ENCODE measurements at places on chromosomes 5 and 9.

- no peak for DNase-seq
Measured at GRCh38 chr5:167920589-167920988, 370.9 kb upstream of the WWC1 start.

DNA sequence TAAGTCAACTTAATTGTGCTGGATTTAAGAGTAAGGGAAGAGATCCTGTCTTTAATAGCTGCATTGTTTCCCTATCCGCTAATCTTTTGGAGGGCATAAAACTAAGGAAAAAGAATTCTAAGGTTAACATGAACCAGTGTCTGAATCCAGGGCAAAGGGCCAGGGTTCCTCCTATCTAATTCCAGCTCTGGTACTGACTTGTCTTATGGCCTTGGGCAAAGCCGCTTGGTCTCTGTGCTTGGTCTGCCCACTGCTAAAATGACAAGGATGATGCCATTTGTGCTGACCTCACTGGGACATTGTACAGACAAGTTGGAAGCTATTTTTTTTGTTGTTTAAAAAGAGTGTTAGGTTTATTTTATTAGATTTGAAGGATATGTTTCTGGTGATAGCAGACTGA, 334.7 kb upstream of the PIK3R1 start:
- DNase-seq = no peak

DNA sequence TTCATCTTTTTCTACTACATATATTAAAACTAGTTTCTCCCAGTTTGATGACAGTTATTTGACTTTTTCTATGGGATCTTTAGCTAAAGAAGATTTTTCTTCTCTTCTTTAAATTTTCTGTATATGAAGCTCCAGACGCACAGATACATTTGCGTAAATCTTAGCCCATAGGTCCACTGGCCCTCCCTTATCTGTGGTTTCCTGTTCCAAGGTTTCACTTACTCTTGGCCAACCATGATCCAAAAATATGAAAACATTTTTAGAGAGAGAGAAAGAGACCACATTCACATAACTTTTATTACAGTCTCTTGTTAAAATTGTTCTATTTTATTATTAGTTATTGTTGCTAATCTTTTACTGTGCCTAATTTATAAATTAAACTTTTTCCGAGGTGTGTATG, 270.2 kb upstream of the DAPK1 start:
- DNase-seq = no peak

GRCh38 chr5:11903121-11903613, 1.1 kb downstream of the CTNND2 start:
- DNase-seq = no peak

DNA sequence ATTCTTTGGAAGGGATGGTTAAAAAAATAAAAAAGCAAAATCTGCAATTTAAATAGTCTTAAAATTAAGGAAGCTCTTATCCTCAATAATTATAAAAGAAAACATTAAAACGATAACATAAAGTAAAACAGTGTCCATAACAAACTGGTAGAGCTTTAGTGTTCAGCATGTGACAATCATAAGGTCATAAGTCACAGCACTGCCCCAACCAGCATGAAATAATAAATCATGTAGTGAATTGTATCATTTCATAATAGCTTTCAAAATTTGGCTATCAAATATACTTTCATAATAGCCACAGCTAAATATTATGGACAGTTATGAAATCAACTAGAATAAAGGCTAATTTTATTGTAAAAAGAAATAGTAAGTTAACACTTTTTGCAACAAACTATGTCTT, 10.0 kb downstream of the NR3C1 start:
- no peak for DNase-seq

- no peak for DNase-seq
Measured at GRCh38 chr5:5017827-5018577, 122.1 kb upstream of the ADAMTS16 start.

GRCh38 chr5:112917453-112917995, 4.5 kb downstream of the REEP5 start:
- DNase-seq = no peak

GRCh38 chr9:135018306-135018915, 69.1 kb upstream of the OLFM1 start:
- DNase-seq = no peak

DNA sequence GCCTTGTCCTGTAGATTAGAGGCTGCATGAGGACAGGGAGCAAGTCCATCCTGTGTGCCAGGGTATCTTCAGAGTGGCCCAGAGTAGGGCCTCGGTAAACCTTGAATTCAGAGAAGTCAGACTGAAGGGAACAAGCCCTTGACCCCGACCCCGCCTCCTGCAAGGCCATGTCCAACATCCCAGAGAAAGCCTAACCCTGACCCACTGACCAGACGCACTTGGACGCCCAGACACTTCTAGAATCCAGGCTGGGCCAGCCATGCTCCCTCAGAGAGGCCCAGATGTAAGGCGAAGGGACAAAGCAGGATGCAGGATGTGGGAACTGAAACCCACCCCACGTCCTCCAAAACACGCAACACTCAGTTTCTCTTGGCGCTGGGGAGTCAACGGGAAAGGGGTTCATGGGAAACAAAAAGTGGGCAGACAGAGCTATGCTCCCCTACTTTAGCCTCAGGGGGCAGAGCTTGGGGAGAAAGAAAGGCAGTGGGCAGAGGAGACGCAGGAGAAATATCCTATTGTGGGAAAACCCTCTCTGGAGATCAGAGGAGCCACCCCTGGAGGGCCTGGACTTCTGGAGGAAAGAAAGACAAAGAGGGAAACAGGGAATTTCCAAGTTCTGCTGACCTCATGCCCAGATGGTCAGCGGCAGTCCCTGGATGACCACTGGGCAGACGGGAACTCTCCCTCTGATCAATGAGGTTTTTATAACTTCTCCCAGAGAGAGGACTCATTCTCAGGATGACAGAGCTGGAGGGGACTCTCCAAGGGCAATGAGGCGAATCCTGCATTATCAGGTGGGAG, 13.0 kb downstream of the TNIP1 start:
- DNase-seq = no peak

DNA sequence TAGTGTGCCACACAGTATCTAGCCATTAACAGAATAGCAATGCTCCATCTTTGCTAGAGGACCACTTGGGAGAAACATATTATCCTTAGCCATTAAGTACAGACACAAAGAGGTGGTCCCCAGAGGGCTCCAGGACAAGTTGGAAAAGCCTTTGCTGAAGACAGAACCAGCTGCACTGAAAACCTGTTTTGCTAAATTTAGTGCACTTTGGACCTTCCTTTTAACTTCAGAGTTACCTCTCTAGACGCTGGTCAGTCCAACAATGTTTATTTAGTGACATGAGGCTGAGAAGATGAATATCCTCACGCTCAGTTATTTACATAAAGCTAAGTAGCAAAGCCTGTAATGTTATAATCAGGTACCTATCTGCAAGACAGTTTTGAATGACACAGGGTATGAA, 265.0 kb upstream of the ZNF608 start:
- DNase-seq = no peak

DNA sequence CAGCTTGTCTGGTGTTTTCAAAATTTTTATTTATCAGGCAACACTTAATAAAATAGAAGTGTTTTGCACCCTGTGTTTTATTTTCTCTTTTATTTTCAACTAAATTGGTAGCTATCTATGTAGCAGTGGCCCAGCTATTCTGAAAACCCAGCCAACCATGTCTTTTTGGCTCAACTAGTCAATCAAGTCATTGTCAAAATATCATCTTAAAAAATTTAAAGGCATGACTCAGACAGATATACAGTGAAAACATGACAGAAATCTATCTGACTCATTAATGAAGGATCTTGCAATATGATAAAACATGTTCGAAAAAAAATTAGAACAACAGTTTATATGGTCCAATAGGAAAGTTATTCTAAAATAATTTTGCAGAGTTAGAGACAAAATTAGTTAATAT, 75.1 kb downstream of the HSD17B4 start:
- no peak for DNase-seq

DNA sequence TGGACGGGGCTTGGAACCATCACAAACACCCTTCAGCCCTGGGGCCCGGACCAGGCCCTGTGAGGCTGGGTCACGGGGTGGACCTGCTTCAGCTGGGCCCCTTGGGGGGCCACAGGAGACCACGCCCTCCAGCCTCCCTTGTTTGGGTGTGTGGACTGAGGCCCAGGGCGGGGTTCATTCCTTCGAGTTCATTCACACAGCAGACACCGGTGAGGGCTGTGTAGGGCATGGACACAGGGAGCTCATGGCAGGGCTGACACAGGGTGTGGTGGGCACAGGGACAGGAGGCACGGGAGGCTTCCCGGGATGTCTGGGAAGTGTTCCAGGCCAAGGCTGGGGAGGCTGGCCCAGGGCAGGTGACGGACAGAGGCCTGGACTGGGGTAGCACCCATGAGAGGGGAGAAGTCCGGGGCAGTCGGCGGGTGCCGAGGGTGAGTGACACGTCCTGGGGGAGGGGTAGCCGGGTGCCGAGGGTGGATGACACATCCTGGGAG, 8.9 kb downstream of the DNLZ start:
- DNase-seq = no peak

DNA sequence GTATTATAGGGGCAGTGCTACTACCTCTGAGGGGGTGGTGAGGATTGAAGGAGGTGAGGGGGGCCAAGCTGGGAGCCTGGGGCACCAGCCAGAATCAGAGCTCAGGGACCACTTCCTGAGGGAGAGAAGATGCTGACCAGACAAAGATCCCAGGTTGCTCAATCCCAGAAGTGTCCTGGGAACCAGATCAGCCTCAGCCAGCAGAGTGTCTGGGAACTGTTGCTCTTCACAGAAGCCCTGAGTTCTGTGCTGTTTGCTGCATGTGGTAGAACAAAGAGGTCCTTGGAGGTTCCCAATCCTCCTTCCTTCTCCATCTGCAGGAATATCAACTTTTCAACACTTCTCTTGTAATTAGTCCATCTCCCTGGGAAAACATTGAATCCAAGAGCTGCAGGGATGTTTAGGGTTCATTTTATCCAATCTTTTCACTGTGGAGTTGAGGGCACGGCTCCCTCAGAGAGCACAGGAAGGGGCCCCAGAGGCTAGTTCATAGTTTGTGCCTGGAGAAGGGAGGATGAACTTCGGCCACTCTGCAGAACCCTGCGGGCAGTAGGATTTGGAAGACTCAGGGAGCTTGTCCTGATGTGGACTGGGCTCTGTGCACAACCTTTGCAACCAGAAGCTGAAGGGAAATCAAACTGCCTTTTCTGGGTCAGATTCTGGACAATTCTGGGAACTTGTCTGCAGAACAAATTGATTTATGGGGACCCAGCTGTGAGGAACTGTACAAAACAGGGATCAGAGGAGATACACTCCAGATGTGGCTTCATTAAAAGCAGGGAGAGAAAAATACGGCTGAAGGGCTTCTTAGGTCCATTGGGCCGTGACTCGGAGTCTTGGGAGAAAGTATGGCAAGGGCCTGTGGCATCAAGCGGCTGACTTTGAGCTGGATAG, 57.1 kb downstream of the GALNT12 start:
- DNase-seq = no peak

- no peak for DNase-seq
Measured at GRCh38 chr5:32311404-32312196, 1.1 kb downstream of the MTMR12 start.

DNA sequence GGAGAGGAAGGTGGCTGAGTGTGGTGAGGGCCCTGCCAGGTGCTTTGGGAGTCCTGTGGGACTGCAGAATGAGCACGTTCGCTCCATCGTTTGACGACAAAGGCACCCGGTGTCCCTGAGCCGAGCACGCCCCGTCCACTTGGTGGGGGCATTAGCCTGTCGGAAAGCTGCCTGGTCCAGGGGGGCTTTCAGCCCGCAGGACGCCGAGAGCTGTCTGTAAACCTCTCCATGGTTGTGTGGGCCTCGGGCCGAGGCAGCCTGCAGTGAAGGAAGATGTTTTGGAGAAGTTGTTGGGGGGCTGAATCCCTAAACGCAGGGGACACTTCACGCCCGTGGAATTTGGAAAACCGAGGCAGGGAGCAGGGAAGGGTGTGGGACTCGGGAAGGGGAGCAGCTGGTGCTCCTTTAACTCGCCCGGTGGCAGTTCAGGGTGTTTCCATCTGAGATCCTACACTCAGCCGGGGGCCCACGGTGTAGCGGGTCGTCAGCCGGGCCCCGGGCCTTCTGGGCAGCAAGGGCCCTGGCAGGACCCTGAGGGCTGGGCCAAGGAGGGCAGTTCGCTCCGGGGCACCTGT, 53.8 kb downstream of the MRPL36 start:
- no peak for DNase-seq

DNA sequence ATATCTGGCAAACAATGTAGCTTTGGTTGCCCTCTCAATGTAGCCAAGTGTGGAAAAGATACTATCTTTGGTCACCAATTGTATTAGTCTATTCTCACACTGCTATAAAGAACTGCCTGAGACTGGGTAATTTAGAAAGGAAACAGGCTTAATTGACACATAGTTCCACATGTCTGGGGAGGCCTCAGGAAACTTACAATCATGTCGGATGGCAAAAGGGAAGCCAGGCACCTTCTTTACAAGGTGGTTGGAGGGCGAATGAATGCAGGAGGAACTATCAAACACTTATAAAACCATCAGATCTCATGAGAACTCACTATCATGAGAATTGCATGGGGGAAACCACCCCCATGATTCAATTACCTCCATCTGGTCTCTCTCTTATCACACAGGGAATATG, 133.1 kb upstream of the TBCA start:
- no peak for DNase-seq

GRCh38 chr5:98770209-98770910, 3.1 kb upstream of the RGMB start:
- DNase-seq = no peak

- DNase-seq = peak; percentile 10
Measured at GRCh38 chr9:75027187-75028107, 646 bp downstream of the CARNMT1 start.

DNA sequence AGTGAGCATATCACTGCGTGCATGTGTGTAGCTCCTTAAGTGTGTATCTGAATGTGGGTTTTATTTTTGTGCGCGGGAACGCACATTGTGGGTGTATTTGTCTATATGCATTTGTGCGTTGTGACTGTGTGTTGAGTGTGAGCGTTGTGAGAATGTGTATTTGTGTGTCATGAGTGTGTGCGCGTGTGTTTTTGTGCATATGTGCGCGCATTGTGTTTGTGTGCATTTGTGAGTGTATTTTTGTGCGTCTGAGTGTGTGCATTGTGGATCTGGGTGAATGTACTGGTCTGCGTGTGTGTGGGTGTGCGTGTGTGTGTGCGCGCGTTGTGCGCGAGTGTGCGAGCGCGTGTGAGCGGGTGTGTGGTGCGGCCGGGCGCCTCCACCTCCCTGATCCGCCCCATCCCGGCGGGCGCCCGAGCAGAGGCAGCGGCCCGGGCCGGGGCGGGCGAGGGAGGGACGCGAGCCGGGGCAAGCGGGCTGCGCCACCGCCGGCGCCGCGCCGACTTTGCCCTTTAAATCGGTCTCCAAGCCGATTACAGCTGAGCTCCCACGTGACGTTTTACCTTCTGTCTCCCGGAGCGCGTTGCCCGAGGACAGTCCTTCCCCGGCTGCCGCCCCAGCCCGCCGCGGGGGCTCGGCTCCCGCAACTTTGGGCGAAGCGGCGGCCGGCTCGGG, at the start of gene RASGRF2:
Gene RASGRF2 (plus strand): TSS at position 596 of the 675 bp plus-strand sequence. CDS start 376 bp downstream, outside the sequence.
- DNase-seq = no peak

- DNase-seq = no peak
Measured at GRCh38 chr5:170121321-170121720, 15.6 kb downstream of the FOXI1 start.

- no peak for DNase-seq
Measured at GRCh38 chr9:35713578-35713977, 18.4 kb downstream of the TLN1 start.

Data from stimulated activated CD4-positive, alpha-beta T cell treated with anti-CD3 and anti-CD28 coated beads, Interleukin-1b, Interleukin-23, amount 100 ng/mL, for 1 hour (primary cell).